DND-41 (cell line): ENCODE measurements at places on chromosomes 7 and 10.

- no peak for DNase-seq
These were observed 667.8 kb downstream of the PCDH15 start for GRCh38 chr10:54133203-54133602.

DNA sequence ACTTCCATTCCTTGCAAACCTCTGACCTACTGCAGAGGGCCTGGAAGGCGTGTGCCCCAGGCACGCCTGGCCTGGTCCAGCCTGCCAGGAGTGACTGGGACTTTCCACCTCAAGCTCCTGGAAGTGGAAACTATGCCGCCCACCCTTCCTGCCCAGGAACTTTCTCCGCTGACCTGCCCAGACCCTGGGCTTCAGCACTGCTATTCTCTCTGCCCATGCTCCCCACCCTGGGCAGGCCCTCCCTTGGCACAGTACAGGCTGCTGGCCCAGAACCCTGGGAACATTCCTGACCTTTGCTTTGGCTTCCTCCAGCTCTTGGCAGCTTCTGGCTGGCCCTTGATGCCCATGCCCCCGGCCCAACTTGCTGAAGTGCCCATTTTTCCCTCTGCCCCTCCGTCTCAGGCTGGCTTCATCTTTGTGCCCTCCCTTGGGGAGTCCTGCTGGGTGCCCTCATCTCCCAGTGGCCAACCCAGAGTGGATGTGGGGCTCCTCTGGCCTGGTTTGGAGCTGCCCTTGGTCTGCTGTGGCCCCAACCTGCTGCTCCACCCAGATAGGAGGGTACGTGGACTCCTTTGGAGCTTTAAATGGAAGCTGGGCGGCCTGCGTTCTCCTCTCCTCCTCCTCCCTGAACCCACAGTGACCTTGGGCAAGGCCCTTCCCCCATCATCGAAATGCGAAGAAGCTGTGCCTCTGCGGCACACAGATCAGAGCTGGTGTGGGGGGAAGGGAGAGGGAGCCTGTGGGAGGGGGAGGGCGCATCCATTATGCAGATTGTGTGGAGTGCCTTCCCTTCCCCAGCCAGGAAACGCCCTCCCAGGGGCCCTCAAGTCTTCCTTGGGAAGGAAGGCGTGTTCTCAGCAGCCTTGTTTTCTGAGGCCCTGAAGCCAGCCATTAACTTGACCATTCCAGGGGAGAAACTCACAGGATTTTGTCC is 3.4 kb downstream of the MMRN2 start:
- no peak for DNase-seq

DNA sequence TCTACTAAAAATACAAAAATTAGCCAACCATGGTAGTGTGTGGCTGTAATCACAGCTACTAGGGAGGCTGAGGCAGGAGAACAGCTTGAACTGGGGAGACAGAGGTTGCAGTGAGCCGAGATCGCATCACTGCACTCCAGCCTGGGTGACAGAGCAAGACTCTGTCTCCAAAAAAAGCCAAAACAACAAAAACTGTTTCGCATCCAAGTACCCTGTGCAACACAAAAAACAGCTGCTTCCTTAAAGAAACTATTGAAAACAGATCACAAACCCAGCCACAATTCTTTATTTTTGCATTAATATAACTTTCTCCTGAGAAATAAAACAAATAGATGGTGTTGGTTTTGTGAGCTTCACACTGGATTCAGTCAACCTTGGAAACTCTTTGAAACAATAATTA is 112.1 kb upstream of the AFAP1L2 start:
- DNase-seq: no peak

GRCh38 chr7:99897322-99898022 is 20.6 kb upstream of the OR2AE1 start:
- no peak for DNase-seq

GRCh38 chr7:911791-912480 is 35.6 kb downstream of the GET4 start:
- no peak for DNase-seq

- DNase-seq: no peak
These were observed 96.8 kb downstream of the INPP5A start for GRCh38 chr10:132634241-132634946.

DNA sequence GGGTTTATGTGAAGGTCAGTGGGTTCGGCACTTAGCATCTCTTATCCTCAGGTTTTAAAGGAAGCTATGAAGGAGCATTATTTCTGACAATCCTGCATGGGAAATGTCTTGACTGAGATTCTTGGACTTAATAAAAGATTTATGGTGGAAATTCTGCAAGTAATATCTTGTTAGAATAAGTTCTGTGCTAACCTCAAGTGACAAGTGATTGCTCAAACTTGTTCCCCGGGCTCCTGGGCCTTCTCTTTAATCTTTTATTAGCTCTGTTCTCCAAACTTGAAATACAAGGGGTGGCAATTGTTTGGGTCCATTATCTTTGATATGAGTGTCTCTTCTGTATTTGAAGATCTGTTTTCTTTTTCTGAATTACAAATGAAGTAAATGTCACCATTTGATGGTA is 140.6 kb upstream of the CTBP2 start:
- DNase-seq: no peak

DNA sequence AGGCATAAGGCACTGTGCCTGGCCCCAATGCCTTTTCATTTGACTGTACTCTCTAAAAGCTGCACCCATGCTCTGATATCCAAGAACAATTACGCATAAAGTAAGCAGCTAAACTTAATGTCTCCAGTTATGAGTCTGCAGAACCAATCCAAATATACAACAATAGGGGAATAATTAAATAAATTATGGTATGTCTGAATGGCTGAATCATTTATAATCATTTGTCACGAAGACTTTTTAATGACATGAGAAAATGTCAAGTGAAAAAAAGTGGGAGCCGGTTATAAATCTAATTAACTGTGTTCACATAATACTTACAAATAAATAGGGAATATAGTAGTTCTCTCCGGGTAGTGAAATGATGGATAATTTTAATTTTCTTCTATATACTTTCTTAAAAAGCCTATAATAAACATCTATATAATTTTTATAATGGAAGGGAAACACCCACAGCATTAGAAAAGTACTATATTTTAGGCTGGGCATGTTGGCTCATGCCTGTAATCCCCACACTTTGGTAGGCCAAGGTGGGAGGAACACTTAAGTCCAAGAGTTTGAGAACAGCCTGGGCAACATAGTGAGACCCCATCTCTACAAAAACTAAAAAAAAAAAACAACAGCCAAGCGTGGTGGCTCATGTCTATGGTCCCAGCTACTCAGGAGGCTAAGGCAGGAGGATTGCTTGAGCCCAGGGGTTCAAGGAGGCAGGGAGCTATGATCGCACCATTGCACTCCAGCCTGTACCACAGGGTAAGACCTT is 14.2 kb downstream of the SLC37A3 start:
- DNase-seq: no peak

- DNase-seq: no peak
These were observed 23.5 kb downstream of the HEPACAM2 start for GRCh38 chr7:93202594-93203250.

DNA sequence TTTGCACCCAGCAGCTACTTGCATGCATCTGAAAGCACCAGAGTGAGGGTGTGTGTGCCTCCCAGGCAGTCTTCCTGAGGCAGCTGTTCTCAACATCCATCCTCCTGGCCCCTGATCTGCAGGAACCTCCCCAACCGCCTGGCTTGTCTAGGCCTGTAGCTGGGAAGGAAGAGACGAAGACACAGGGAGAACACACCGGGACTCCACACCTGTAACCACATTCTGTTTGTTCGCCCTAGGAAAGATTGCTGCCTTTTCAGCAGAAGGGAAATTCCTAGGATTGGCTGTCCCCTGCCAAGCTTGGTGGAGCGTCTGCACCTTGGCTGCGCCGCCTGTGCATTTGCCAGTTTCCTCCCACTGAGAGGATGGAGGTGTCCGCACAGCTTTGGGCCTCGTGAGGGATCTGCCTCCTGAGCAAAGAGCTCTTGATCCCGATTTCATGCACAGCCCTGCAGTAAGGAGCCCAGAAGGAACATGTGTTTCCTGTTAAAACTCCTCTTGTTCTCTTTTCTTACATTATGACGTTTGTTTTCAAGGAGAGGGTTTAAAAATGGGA is 154.6 kb downstream of the TPST1 start:
- DNase-seq: no peak

GRCh38 chr7:48471196-48471595 is 299.9 kb downstream of the ABCA13 start:
- DNase-seq: no peak

DNA sequence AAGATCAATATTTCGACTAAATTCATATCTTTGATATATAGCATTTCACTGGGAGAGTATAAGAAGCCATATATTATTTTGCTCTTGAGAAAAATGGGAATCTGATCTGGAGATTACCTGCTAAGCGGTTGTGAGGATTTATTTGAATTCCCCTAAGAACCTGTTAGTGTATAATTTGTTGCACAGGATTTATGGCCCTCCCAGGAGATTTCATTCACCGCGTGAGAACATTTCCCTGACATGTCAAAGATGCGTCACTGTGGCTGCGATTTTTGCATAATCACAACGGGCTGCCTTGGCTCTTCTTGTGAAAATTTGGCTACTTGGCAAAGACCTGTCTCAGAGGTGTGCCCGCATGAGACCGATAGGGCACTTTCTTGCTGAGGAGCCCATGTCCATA is 184.7 kb upstream of the PFKP start:
- DNase-seq: no peak

GRCh38 chr7:30559611-30560010 is 35.1 kb upstream of the GARS1 start:
- DNase-seq: no peak

GRCh38 chr10:6729861-6730344 is 149.8 kb upstream of the PRKCQ start:
- DNase-seq: no peak

- DNase-seq: no peak
These were observed 452.7 kb downstream of the GATA3 start for GRCh38 chr10:8507156-8507555.

GRCh38 chr7:149874644-149875028 is 867 bp downstream of the ATP6V0E2 start:
- DNase-seq: no peak

DNA sequence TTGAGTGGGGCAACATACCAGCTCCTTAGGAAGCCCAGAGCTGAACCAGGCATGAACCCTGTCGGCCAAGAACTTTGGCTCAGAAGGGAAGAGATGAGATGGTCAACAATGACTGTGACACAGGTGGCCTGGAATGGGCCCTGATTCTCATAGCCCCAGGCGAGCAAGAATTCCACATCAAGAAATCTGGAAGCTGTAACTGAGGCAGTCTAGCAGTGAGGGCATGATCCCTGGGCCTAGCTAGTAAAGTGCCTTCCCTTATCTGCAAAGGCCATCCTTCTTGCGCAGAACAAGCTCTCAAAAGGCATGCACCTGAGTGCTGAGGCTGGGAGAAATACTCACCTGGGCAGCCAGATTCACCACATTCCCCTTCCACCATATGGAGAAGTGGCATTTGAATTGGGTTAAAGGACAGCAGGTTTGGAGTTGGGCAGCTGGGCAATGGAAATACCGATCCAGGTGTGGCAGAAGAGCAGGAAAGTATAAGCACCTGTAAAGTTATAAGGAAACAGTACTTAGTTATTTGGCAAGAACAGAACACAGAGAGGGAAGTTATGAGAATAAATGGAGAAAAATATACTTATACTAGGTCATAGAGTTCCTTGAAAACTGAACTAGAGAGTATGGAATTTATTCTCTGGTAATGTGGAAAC is 78.6 kb upstream of the CAPZA2 start:
- DNase-seq: no peak

GRCh38 chr10:72782649-72783330 is 90.8 kb downstream of the MCU start:
- no peak for DNase-seq

- DNase-seq: no peak
These were observed 746 bp downstream of the ARL5B start for GRCh38 chr10:18659819-18660535.

GRCh38 chr10:102835007-102835482 is 2.2 kb downstream of the CYP17A1 start:
- DNase-seq: peak; percentile 81

GRCh38 chr7:32958046-32959025 is 1.1 kb downstream of the FKBP9 start:
- no peak for DNase-seq

- DNase-seq: no peak
These were observed 1241.7 kb downstream of the REEP3 start for GRCh38 chr10:64762861-64763260.

DNA sequence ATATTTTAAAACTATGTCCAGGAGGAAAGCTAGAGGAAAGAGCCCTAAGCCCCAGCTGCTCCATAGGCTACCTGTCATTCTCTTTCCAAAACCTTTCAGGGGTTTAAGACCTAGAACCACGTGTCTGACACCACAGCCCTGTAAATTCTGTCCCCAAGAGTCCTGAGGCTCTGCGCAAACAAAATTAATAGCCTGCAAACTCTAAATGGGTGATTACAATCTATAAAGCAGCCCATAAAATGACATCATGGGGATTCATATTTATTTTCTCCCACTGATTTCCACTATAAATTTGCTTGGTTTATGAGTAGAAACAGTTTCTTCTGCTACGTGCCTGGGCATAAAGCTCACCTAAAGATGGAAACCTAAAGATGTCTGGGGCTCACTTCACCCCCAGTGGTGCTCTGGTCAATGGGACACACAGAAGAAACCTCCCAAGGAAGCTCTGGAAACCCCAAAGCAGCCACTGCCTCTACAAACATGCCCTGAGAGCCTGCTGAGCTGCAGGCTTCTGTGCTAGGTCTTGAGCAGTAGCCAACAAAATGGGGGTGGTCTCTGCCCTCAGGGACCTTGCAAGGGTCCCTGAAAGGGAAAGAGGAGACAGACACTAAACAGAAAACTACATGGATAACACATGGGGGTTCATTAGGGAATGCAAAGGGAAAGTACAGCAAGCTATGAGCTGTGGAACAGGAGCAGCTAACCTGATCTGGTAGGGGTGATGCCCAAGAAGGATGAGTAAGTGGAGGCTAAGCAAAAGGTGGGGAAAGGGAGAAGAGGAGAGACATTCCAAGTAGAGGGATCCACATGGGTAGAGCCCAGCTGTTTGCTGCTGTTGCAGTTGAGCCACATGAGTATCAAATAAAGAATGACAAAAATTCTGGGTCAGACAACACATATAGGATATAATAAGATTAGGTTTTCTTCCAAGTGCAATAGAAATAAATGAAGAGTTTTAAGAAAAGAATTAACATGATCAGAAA is 331.7 kb downstream of the KCNMA1 start:
- DNase-seq: no peak

GRCh38 chr7:3197567-3198213 is 103.4 kb upstream of the SDK1 start:
- no peak for DNase-seq

GRCh38 chr10:116112232-116113231 is 160.5 kb downstream of the GFRA1 start:
- DNase-seq: no peak

DNA sequence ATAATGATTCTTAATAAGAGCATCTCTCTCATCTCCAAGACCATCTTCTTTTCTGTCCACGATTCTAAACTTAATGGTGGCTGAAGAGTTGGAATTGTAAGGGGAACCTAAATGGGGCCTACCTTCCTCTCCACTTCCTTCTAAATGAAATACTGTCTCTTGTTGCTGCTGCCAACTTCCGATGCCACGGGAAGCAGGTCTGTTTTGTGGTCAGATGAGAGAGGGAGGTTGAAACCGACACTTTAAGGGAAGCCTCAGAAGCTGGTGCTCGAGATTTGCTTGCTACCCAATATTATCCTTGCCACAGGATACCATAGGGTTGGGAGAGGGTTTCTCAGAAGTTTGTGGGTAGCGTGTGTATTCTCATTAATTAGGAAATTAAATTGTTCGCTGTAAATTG is 464.1 kb downstream of the SUGCT start:
- DNase-seq: peak; percentile 85
